Naive thymus-derived CD8-positive, alpha-beta T cell (primary cell): ENCODE measurements at places on chromosomes 7 and 10. TPM values are rescaled to one million over a fixed set of nuclear protein-coding genes. Genes with fewer than 3 reads are reported as not detected.

- H3K27me3 ChIP-seq, result no peaks in the 10 kb centered on the region
- DNase-seq, result peak; percentile 88
- H3K4me1 ChIP-seq, result peaks cover 42% of the 10 kb centered on the region
- H3K36me3 ChIP-seq, result no peaks in the 10 kb centered on the region
These were observed 40.0 kb downstream of the HK1 start for GRCh38 chr10:69318106-69318866.

GRCh38 chr7:17168416-17168815 is 130.0 kb upstream of the AHR start:
- no peaks in the 10 kb centered on the region for H3K36me3 ChIP-seq
- DNase-seq, result no peak
- no peak overlapping the region for H3K27ac ChIP-seq
- H3K4me1 ChIP-seq, result peaks cover 9% of the 10 kb centered on the region
- H3K27me3 ChIP-seq, result no peaks in the 10 kb centered on the region

GRCh38 chr10:110643653-110644597 is at the start of gene RBM20:
RBM20 (plus strand) TSS chr10:110644336; CDS start chr10:110644455, 119 bp downstream.
- H3K4me3 ChIP-seq, result peak within 1 kb of the TSS; percentile 85
- H3K4me1 ChIP-seq, result peaks cover 12% of the 10 kb centered on the region
- H3K36me3 ChIP-seq, result no peaks in the 10 kb centered on the region
- H3K27ac ChIP-seq, result no peak within 1 kb of the TSS

DNA sequence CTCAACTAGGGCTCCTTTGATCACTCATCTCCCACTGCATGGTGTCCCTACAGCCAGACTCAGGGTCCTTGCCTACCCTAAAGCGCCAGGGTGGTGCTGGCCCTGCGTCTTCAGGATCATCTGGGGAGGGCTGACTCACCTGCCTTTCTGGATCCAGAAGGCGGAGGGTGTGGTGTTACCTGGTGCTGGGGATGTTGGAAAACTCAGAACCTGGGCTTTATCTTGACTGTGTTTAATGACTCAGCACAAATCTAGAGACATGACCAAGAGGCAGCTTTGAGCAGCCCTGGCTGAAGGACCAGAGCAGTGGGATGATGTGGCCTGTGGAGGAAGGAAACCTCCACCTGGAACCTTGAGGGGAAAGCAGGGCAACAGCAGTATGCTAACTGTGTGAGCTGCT is 96.5 kb downstream of the GRK5 start:
- DNase-seq, result no peak
- H3K4me3 ChIP-seq, result no peak overlapping the region
- H3K27me3 ChIP-seq, result no peaks in the 10 kb centered on the region

ADCYAP1R1 gene
- not detected for total RNA-seq

- peaks cover 52% of the 10 kb centered on the region for H3K27me3 ChIP-seq
- peaks cover 5% of the 10 kb centered on the region for H3K4me1 ChIP-seq
- DNase-seq, result no peak
- H3K4me3 ChIP-seq, result peak overlapping the region; percentile 82
These were observed 1.8 kb upstream of the GLI3 start for GRCh38 chr7:42238709-42239366.

DNA sequence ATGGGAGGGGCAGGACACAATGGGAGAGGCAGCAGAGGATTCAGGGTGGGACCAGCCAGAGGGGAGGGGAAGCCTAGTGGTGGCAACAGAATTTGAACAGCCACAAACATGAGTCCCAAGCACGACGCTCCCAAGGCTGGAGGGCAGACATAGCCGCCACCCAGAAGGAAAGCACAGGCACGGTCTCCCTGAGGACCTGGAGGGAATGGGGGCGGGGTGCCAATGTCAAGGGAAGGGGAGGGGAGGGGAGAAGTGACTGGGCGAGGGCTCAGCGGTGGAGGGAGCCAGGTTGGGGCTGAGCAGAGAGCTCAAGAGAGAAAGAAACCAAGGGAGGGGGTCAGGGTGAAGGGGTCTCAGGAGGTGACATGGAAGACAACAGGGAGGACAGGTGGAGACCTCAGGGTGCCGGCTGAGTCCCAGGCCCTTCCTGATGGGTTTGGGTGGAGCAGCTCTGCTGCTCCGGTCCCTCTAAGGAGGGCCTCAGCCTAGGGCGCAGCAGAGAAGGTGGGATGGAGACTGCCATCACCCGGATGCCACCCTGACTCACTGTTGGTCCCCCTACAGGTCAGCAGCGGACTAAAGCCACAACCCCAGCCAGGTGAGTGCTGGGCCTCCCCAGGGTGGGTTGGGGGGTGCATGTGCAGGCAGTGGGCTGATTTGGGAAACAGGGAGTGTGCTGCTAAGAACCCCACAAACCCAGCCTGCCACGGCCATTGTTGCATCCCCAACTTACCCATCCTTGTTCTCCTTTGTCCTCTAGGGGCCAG is 24.2 kb downstream of the PILRA start:
- no peak overlapping the region for H3K4me3 ChIP-seq
- H3K27ac ChIP-seq, result peak overlapping the region; percentile 76
- H3K4me1 ChIP-seq, result peaks cover 8% of the 10 kb centered on the region
- H3K27me3 ChIP-seq, result no peaks in the 10 kb centered on the region
- H3K36me3 ChIP-seq, result peaks cover 3% of the 10 kb centered on the region
